ENCODE measurements at places on chromosomes 7 and 10. TPM values are rescaled to one million over a fixed set of nuclear protein-coding genes. Genes with fewer than 3 reads are reported as not detected.

Gene BRAT1
- 29.8 TPM for total RNA-seq

Gene LRRC18
- total RNA-seq = not detected

Gene STRIP2
- 0.19 TPM for total RNA-seq

Gene MCM10
- total RNA-seq = 1.2 TPM

Gene ASAH2B
- 3.3 TPM for total RNA-seq

- no peak for DNase-seq
These were observed 12.7 kb upstream of the PRF1 start for GRCh38 chr10:70615211-70615610.

GRCh38 chr7:137940656-137941518 lies 61.0 kb downstream of the CREB3L2 start:
- no peak for DNase-seq

Measured in mesenteric fat pad (tissue), 1 donor.